Breast epithelium (tissue), 4 donors: ENCODE measurements at places on chromosomes 2 and 18.

GRCh38 chr18:78787751-78788150, 191.9 kb upstream of the SALL3 start:
- no peaks in the 10 kb centered on the region for H3K27me3 ChIP-seq
- no peak for DNase-seq
- H3K36me3 ChIP-seq, result no peaks in the 10 kb centered on the region

DNA sequence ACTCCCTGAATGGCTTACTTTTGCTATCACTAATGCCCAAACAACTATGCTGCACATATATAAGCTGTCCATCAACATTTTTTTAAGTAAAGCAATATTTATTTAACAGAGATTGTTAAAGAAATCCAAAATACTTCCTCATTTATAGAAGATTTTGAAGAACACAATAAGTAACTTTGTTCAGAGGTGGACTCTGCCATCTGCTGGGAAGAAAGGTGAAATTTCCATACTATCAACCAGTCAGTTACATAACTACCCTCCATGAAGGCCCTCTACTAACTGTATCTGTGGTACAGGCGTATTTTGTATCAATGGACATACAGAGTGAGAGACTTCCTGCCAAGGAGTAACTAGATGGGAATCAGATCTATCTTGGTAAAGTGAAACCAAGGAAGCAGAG, 106.0 kb downstream of the DTNB start:
- H3K4me1 ChIP-seq, result no peaks in the 10 kb centered on the region
- no peaks in the 10 kb centered on the region for H3K27me3 ChIP-seq
- no peak for DNase-seq
- H3K4me3 ChIP-seq, result no peak overlapping the region
- H3K27ac ChIP-seq, result no peak overlapping the region

DNA sequence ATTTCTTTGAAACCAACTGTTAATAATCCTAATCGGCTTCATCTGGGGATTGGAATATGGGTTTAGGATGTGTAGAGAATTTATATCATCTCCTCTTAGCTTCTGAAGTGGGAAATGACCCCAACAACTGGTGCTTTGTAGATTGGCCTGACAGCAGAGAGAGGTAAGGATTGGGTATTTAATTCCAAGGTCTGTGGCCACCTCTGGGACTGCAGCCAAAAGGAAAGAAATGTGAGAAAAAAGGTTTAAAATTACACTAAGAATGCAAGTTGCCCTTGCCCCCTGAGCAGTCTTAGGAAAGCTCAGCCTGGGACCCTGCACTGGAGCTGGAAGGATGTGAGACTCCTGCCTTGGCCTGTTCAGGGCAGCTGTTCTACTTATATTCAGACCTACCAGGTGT, 157.1 kb downstream of the FTCDNL1 start:
- DNase-seq, result no peak
- no peaks in the 10 kb centered on the region for H3K4me1 ChIP-seq
- no peak overlapping the region for H3K4me3 ChIP-seq

DNA sequence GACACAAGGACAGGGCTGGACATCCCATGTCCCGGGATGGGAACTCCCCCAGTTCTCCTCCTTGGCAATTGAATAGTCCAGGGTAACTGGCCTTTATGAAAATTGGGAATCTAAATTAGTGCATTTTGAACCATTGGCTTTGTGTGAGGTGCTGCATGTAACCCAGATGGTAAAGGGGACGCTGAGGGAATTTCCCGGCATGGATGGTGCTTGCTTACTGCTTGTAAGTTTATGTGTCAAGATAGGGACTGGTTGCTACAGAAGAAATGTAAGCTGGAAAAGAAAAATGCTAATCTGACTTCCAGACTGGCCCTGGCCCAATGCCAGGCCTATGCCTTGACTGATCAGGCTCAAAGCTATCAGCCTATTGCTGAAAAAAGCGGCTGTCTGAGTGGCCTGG, 1096.7 kb upstream of the DDX18 start:
- no peak overlapping the region for H3K27ac ChIP-seq
- no peak overlapping the region for H3K4me3 ChIP-seq
- no peaks in the 10 kb centered on the region for H3K27me3 ChIP-seq

GRCh38 chr2:25960920-25961319, 21.4 kb downstream of the KIF3C start:
- DNase-seq, result no peak
- H3K36me3 ChIP-seq, result no peaks in the 10 kb centered on the region
- no peaks in the 10 kb centered on the region for H3K4me1 ChIP-seq
- H3K4me3 ChIP-seq, result no peak overlapping the region

DNA sequence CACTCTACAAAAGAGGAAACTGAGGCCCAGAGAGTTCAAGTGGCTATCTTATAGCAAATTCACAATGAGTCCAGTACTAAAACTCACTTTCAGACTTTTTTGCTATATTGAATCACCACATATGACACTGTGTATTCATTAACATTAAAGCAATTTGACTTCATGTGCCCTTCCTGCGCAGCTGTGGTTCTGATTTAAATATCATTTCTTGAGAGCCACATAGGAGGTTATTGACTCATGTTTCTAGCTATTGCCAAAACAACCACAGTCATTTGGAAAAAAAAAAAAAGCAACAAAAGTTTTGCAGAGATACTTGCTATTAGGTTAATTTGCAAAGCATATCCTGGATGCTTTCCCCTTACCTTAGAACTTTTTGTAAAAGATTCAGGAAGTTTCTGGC, 341.2 kb downstream of the PIK3C3 start:
- H3K27me3 ChIP-seq, result no peaks in the 10 kb centered on the region
- H3K4me1 ChIP-seq, result no peaks in the 10 kb centered on the region
- DNase-seq, result no peak

DNA sequence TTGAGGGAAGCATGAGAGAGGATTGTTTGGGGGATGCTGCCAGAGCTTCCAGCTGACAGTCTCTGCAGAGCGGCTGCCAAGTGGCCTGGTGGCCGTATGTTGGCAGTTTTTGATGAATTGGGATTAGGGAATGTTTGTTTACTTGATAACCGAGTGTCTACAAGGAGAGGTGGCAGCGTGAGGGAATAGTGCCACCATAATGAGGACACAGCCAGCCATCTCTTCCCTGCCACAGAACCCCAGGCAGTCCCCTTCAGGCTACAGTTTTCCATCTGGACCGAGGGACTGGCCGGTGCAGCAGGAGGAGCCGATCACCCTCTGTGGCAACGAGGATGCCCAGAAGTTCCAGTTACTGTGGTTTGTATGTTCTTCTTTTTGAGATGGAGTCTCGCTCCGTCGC, 55.2 kb downstream of the TRAPPC12 start:
- H3K36me3 ChIP-seq, result peaks cover 6% of the 10 kb centered on the region
- no peak overlapping the region for H3K4me3 ChIP-seq
- H3K27ac ChIP-seq, result no peak overlapping the region
- DNase-seq, result no peak
- H3K4me1 ChIP-seq, result no peaks in the 10 kb centered on the region
- H3K27me3 ChIP-seq, result no peaks in the 10 kb centered on the region

- no peaks in the 10 kb centered on the region for H3K36me3 ChIP-seq
- H3K27me3 ChIP-seq, result no peaks in the 10 kb centered on the region
- peak overlapping the region; percentile 55 for H3K4me3 ChIP-seq
- peak overlapping the region; percentile 97 for H3K27ac ChIP-seq
These were observed 872 bp downstream of the DSG2 start for GRCh38 chr18:31498574-31499524.

GRCh38 chr18:34543945-34544344, 166.2 kb upstream of the DTNA start:
- H3K27ac ChIP-seq, result no peak overlapping the region
- H3K36me3 ChIP-seq, result no peaks in the 10 kb centered on the region
- no peaks in the 10 kb centered on the region for H3K27me3 ChIP-seq
- no peaks in the 10 kb centered on the region for H3K4me1 ChIP-seq
- H3K4me3 ChIP-seq, result no peak overlapping the region

GRCh38 chr2:10079870-10080535, at the start of gene CYS1:
CYS1 (minus strand) TSS chr2:10080411; CDS start chr2:10080223, 188 bp downstream.
- no peak for DNase-seq
- H3K27me3 ChIP-seq, result no peaks in the 10 kb centered on the region
- peak within 1 kb of the TSS; percentile 58 for H3K4me3 ChIP-seq
- no peaks in the 10 kb centered on the region for H3K36me3 ChIP-seq

DNA sequence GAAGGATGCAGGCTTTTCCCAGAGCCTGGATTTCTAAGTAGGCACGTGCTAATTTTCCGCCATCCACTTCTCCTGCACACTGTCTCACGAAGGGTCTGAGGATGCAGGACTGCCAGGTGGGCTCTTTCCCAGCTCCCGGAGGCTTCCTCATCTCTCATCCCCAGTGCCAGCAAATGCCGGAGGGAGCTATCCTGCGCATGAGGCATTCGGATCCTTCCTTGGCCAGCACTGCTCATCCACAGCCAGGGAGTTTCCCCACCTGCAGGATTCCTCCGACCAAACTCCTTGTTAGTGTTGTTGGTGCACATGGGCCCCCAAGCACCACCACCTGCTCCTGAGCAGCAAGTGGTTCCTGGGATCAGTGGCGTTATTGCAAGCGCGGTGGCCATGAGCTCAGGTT, 5.0 kb downstream of the CNDP1 start:
- no peak for DNase-seq
- no peaks in the 10 kb centered on the region for H3K36me3 ChIP-seq
- no peak overlapping the region for H3K4me3 ChIP-seq

GRCh38 chr18:23494992-23495391, 8.3 kb upstream of the RMC1 start:
- no peak overlapping the region for H3K27ac ChIP-seq
- no peak for DNase-seq
- no peaks in the 10 kb centered on the region for H3K36me3 ChIP-seq
- no peaks in the 10 kb centered on the region for H3K4me1 ChIP-seq
- no peak overlapping the region for H3K4me3 ChIP-seq

DNA sequence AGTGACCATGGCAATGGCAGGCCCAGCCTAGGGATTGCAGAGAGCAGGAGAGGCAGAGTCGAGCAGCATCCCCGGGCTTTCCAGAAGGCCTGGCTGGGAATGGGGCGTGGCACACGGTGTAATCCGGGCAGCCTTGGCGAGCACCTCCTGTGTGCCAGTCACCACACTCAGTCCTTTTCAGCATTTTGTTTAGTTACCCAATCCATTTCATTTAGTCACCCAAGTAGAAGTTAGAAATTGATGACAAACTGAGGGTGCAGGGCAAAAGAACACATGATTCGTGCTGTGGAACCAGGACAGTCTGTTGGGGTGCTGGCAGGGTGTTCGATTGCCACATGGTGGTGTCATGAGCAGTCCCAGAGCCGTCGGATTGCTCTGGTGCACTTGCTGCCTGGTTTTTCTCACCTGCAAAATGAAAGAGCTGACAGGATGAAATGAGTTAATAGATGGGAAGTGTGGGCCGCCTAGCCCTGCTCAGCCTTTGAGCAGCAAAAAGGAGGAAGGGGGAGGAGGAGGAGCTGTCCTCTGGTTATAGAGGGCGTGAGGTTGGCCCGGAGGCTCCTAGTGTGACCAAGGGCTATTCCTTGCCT, 299.4 kb downstream of the AGAP1 start:
- no peak for DNase-seq
- H3K4me3 ChIP-seq, result no peak overlapping the region
- no peaks in the 10 kb centered on the region for H3K27me3 ChIP-seq
- H3K4me1 ChIP-seq, result no peaks in the 10 kb centered on the region

DNA sequence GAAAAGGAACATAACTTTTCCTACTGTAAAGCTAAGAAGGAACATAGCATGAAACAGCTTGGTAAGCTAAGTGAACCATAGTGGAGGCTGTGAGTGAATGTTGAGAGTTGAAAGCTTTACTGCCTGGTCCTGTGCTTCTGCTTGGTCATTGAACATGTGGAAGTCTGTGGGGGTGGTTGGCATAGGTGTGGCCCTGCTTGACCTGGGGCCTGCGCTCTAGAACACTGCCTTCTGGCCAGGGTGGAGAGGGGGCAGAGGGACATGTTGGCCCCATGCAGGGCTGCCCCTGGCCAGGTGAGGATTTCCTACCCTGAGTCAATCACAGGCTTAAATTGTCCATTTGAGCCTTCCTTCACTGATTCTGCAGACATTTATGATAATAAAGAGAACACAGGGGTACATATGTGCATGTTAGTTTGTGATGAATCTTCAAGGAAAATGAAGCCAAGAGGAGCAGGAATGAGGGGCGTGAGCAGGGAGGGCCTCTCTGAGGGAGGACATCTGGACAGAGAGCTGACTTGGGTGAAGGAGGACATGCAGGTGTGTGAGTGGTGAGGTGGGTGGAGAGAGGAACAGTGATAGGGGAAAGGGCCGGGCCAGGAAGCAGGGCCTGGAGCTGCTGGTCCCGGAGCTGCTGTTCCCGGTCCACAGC, 16.6 kb downstream of the TRAF3IP1 start:
- no peak for DNase-seq
- H3K27me3 ChIP-seq, result no peaks in the 10 kb centered on the region
- no peaks in the 10 kb centered on the region for H3K36me3 ChIP-seq
- no peaks in the 10 kb centered on the region for H3K4me1 ChIP-seq
- H3K27ac ChIP-seq, result no peak overlapping the region
- H3K4me3 ChIP-seq, result no peak overlapping the region

DNA sequence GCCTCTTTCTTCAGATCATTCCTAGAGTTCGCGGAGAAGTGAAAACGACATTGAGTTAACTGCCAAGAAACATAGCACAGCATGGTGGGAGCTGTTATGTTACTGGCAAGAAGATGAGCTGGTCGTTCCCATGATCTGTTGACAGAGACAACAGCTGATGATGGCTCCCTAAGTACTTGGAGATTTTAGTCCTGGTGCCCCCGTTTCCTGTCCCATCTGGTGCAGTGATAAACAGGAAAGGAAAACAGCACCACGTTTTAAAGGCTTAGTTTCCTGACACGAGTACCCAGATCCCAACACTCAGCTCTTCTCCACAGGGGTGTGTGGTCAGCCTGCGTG, 56.4 kb upstream of the KCNG2 start:
- no peak overlapping the region for H3K27ac ChIP-seq
- H3K27me3 ChIP-seq, result no peaks in the 10 kb centered on the region
- H3K4me1 ChIP-seq, result peaks cover 4% of the 10 kb centered on the region
- H3K36me3 ChIP-seq, result no peaks in the 10 kb centered on the region

- H3K4me1 ChIP-seq, result no peaks in the 10 kb centered on the region
- H3K4me3 ChIP-seq, result no peak overlapping the region
- no peak for DNase-seq
These were observed 200.7 kb downstream of the DIS3L2 start for GRCh38 chr2:232162187-232162586.

DNA sequence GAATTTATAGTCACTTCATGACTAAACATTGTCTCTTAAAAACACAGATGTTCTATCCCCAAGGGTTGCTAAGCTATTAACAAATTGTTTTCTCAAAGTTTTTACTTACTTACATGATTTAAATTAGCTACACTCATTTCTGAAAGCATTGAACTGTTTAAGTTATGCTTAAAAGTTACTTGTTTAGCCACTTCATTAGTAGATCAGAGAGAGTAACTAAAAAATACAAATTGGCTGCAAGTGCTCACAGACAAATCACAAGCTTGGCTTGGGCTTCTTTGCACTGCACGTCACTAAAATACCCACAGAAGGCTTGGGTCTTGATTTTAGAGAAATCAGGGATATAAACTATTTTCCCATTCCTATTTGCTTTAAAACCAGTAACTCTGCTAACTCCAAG, 114.1 kb upstream of the SMAD7 start:
- no peak overlapping the region for H3K4me3 ChIP-seq
- DNase-seq, result no peak
- no peaks in the 10 kb centered on the region for H3K4me1 ChIP-seq
- H3K27me3 ChIP-seq, result no peaks in the 10 kb centered on the region

- no peaks in the 10 kb centered on the region for H3K27me3 ChIP-seq
- H3K27ac ChIP-seq, result no peak overlapping the region
- H3K4me3 ChIP-seq, result peak overlapping the region; percentile 81
- DNase-seq, result no peak
- no peaks in the 10 kb centered on the region for H3K36me3 ChIP-seq
These were observed 2.0 kb downstream of the LIMS1 start for GRCh38 chr2:108536133-108536780.
